ENCODE measurements at places on chromosomes 16 and 17.

GRCh38 chr17:81204578-81204977, 18.2 kb downstream of the CEP131 start:
- no peak for DNase-seq

DNA sequence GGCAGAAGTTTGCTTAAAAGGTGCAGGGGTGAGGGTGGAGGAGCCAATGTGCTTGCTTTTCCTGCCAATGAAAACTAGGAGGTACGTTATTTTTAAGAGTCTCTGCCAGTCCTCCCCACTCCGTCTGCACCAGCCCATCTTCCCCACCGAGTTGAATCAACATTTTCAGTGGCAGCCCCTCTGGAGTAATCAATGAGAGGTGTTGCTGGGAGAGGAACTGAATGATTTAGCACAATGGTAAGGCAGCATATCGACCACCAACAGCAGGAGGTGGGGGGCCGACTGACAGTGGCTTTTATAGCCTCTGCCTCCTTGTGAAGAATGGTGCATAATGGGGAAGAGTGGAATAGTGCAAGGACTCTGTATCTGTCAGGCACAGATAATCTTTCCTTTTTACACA, 1465.0 kb upstream of the GOT2 start:
- no peak for DNase-seq

GRCh38 chr17:77869665-77870132, 88.8 kb upstream of the TNRC6C start:
- no peak for DNase-seq

- no peak for DNase-seq
Observed at GRCh38 chr17:39861235-39861634, 2.9 kb downstream of the IKZF3 start.

DNA sequence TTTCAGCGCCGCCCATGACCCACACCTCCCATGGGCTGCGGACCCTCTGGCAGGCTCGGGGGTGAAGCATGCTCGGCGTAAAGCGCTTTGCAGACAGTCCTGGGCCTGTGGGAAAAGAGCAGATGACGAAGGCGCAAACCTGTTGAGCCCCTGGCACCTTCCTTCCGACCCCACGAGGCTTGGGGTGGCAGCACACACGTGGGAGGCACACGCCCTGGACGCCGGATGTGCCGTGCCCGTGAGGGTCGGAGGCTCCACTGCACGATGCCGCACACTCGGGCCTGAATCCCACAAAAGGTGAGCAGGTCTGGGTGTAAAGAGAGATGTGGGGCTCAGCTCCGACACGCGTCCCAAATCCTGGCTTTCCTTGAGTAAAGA, 71.1 kb downstream of the LMF1 start:
- DNase-seq = no peak

- DNase-seq = no peak
Observed at GRCh38 chr17:82668024-82668630, 19.9 kb upstream of the WDR45B start.

GRCh38 chr17:48155889-48156611, 48.5 kb downstream of the SNX11 start:
- no peak for DNase-seq

GRCh38 chr17:35875800-35876139, 4.4 kb downstream of the CCL5 start:
- DNase-seq = no peak

- DNase-seq = no peak
Observed at GRCh38 chr16:77679901-77680300, 42.4 kb upstream of the NUDT7 start.

GRCh38 chr16:6643080-6643686, 689.5 kb upstream of the RBFOX1 start:
- DNase-seq = no peak

DNA sequence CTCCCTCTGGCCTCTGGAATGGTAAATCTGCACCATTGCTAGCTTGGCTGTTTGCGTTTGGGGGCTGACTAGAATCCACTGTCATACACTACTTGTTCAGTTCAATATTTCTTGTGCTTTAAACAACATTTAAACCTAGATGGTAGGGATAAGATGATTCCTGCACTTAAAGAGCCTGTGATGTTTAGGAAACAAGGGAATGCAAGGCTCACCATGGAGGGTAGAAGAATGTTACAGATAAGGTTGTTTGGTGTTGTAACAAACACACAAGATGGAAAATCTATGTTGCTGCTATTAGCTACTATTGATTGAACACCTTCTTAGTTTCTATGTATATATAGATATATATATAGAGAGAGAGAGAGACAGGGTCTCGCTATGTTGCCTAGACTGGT, 31.4 kb downstream of the YPEL2 start:
- DNase-seq = no peak

DNA sequence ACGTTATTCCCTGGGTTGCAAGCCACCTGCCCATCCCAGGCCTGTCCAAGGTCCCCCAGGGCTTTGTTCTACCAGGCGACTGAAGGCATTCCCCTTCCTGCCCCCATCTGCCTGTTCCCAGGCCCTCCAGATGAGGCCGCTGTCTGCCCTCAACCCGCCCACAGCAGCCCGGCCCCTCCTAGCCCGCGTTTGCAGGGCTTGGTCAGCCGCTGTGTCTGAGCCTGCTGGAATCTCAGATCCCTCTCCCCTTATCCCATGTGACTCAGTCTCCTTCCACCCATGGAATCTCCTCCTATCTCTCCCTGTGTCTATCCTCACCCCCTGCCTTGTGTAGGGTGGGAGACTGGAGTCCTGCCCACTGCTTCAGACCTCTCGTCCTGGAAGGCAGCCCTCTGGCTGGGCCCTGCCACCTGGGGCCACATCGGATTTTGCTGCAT, 186.0 kb upstream of the TNRC6C start:
- no peak for DNase-seq

GRCh38 chr17:76791053-76791980, 53.4 kb downstream of the MFSD11 start:
- DNase-seq = no peak

Data from NCI-H1417 treated with DMSO at 0.1 percent for 48 hours (cell line).